ENCODE measurements at places on chromosomes 3 and 15.

DNA sequence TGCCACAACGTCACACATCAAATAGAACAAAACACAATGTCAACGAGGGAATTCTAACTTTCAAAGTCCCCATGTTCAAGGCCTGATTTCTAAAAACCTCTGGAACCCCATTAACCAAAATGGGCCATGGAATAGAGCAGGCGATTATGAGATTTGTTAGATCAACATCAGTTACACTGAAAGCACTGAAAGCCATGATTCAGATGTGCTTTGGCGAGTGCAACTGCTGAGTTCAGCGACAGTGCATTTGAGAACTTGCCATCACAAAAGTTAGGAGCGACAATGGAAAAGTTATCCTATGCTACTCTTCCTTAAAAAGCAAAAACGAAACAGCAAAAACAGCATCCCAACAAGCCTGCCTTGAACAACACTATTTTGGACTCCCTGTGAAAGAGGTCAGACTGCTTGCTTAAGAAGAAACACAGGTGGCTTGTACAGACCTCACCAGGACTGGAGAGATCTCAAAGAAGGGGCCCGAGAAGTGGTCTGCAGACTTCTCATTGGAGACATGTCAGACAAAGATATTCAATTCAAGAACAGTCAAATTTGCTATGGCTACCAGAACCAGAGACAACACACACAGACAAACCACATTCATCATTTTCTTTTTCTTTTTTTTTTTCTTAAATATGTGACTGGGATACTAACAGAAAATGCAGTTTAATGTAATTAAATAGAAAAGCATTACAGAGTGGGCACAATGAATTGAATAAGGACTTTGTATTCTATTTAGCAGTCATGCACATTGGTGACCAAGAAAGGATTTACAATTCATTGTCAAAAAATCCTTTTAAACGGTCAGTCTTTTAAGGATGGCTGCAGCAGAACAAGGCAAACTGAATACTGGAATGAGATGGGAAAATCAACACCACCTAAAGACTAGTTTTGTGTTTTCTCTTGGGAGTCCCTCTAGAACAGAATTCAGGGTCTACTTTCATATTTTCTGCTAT lies 20.9 kb downstream of the UQCC5 start:
- peak overlapping the region; percentile 46 for H3K27ac ChIP-seq
- H3K4me3 ChIP-seq, result no peak overlapping the region
- no peak for DNase-seq

- no peak for DNase-seq
- no peak overlapping the region for H3K4me3 ChIP-seq
- peaks cover 60% of the 10 kb centered on the region for H3K4me1 ChIP-seq
- no peak overlapping the region for H3K27ac ChIP-seq
- H3K36me3 ChIP-seq, result peaks cover 11% of the 10 kb centered on the region
These were observed 9.0 kb downstream of the UBXN7 start for GRCh38 chr3:196423044-196423781.

- H3K36me3 ChIP-seq, result peaks cover 6% of the 10 kb centered on the region
- no peaks in the 10 kb centered on the region for H3K27me3 ChIP-seq
- no peak overlapping the region for H3K4me3 ChIP-seq
- H3K27ac ChIP-seq, result no peak overlapping the region
- no peak for DNase-seq
These were observed 12.8 kb downstream of the LRRC28 start for GRCh38 chr15:99264125-99264524.

- H3K27me3 ChIP-seq, result no peaks in the 10 kb centered on the region
- H3K36me3 ChIP-seq, result no peaks in the 10 kb centered on the region
- H3K27ac ChIP-seq, result no peak overlapping the region
- DNase-seq, result no peak
- H3K4me3 ChIP-seq, result no peak overlapping the region
These were observed 530.8 kb downstream of the SOX2 start for GRCh38 chr3:182242489-182242942.

- no peaks in the 10 kb centered on the region for H3K4me1 ChIP-seq
- H3K4me3 ChIP-seq, result no peak overlapping the region
- no peak for DNase-seq
- H3K27ac ChIP-seq, result no peak overlapping the region
These were observed 197.8 kb upstream of the ZNF717 start for GRCh38 chr3:75983111-75983510.

DNA sequence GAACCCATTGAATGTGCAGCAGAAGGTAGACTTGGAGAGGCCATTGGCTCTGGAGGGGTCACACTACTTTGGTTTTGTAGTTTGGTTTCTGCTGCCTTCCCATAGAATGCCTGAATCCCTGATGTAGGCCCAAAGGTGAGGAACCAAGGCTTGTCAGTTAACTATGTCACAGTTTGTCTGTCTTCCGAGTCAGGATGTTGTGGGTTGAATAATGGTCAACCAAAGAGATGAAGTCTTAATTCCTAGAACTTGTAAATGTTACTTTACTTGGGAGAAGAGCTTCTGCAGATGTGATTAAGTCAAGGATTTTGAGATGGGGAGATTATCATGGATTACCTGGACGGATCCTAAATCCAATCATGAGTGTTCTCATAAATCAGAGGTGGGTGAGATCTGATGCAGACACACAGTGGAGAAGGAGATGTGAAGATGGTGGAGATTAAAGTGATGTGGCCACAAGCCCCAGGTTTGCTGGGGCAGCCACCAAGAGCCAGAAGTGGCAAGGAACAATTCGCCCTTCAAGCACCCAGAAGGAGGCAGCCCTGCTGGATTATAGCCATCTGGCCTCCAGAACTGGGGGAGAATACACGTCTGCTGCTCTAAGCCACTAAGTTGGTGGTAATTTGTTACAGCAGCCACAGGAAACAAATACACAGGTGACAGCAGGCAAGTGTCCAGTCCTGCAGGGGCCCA lies 2.3 kb upstream of the CCR8 start:
- H3K4me3 ChIP-seq, result no peak overlapping the region
- H3K27ac ChIP-seq, result no peak overlapping the region
- no peaks in the 10 kb centered on the region for H3K36me3 ChIP-seq
- no peak for DNase-seq

- no peaks in the 10 kb centered on the region for H3K4me1 ChIP-seq
- DNase-seq, result no peak
- H3K27me3 ChIP-seq, result peaks cover 82% of the 10 kb centered on the region
- peaks cover 1% of the 10 kb centered on the region for H3K36me3 ChIP-seq
These were observed 16.6 kb upstream of the EHHADH start for GRCh38 chr3:185270262-185270955.

- H3K4me1 ChIP-seq, result peaks cover 17% of the 10 kb centered on the region
- peaks cover 10% of the 10 kb centered on the region for H3K36me3 ChIP-seq
- no peak for DNase-seq
These were observed 15.8 kb downstream of the XXYLT1 start for GRCh38 chr3:195255176-195255500.

- peaks cover 40% of the 10 kb centered on the region for H3K27me3 ChIP-seq
- H3K4me1 ChIP-seq, result no peaks in the 10 kb centered on the region
- H3K36me3 ChIP-seq, result no peaks in the 10 kb centered on the region
- no peak for DNase-seq
- H3K27ac ChIP-seq, result no peak overlapping the region
- H3K4me3 ChIP-seq, result no peak overlapping the region
These were observed 9.5 kb upstream of the CCDC66 start for GRCh38 chr3:56547486-56547885.

DNA sequence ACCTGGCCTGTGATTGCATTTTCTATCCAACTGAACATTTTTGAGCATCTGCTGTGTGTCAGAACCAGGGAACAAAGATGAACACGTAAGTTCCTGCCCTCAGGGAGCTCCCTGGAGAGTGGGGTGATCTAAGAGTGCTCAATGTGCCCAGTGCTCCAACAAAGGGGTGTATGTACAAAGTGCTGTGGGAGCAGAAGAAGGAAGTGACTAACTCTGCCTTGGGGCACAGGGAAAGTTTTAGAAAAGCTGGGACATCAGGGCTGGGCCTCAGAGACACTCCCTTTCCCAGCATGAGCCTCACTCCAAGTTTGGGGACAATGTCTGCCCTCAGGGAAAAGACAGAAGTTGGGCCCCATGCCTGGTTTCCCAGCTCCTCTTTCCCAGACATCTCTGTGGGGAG lies 27.6 kb upstream of the BNC1 start:
- H3K27ac ChIP-seq, result no peak overlapping the region
- no peaks in the 10 kb centered on the region for H3K4me1 ChIP-seq
- H3K36me3 ChIP-seq, result no peaks in the 10 kb centered on the region
- H3K27me3 ChIP-seq, result no peaks in the 10 kb centered on the region
- no peak for DNase-seq
- H3K4me3 ChIP-seq, result no peak overlapping the region

DNA sequence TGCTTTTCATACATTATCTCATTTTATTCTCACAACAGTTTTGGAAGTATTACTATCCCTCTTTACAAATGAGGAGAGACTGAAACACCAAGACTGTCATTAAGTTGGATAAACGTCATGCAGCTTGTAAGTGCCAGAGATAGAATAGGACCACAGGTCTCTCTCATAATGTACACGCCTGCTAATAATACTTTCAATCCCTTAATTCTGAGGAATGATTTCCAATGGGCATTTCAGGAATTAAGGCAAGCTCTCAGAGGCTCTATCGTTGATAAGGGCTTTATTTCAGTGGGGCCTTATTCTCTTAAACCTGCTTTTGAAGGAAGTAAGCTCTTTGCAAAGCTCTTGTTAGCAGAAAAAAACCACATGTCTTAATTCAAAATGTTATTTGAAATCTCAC lies 229.1 kb downstream of the NFKBIZ start:
- no peak overlapping the region for H3K27ac ChIP-seq
- no peak overlapping the region for H3K4me3 ChIP-seq

DNA sequence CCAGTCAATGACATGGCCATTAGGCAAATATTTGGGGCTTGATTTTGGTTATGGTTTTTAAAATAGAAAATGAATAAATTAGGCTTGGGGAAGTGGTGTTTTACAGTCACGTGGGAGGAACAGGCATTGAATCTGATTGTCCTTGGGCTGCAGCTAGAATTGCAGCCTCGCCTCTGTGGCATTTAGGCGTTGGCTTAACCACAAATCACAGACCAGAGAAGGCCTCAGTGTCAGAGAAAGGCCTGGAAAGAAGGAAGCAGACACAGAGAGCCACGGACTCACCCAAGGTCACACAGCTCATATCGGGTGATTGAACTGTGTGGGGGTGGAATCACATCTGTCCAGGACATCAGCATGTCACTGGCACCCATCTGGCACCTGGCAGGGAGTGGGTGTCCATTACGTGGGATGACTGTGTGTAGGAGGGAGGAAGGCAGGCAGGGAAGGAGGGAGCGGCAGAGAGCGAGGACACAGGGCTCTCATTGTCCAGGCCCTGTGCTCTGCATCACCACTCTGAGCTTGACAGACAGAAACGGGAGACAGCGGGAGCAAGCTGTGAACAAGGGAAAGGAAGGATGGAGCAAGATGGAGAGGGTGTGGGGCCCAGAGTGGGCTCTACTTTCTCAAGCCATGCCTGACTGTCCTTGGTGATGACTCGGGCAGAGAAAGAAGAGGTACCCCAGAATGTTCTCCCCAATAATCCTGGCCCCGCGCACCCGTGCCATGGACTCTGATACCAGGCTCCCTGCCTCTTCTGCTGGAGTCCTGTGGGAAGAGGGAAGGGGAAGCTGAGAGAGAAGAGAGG lies 186.4 kb downstream of the FAM43A start:
- H3K4me3 ChIP-seq, result no peak overlapping the region
- DNase-seq, result no peak
- no peaks in the 10 kb centered on the region for H3K36me3 ChIP-seq
- peaks cover 35% of the 10 kb centered on the region for H3K27me3 ChIP-seq

GRCh38 chr3:31029706-31030105 lies 135.2 kb upstream of the GADL1 start:
- H3K27me3 ChIP-seq, result no peaks in the 10 kb centered on the region
- no peaks in the 10 kb centered on the region for H3K4me1 ChIP-seq
- H3K27ac ChIP-seq, result no peak overlapping the region
- no peak overlapping the region for H3K4me3 ChIP-seq
- no peaks in the 10 kb centered on the region for H3K36me3 ChIP-seq

GRCh38 chr3:14814411-14814871 lies 4.3 kb upstream of the FGD5 start:
- H3K4me3 ChIP-seq, result no peak overlapping the region
- DNase-seq, result no peak
- H3K4me1 ChIP-seq, result no peaks in the 10 kb centered on the region

GRCh38 chr15:58460872-58461271 lies 29.1 kb downstream of the LIPC start:
- no peak overlapping the region for H3K27ac ChIP-seq
- H3K36me3 ChIP-seq, result peaks cover 3% of the 10 kb centered on the region
- H3K4me1 ChIP-seq, result peaks cover 59% of the 10 kb centered on the region
- H3K27me3 ChIP-seq, result no peaks in the 10 kb centered on the region

DNA sequence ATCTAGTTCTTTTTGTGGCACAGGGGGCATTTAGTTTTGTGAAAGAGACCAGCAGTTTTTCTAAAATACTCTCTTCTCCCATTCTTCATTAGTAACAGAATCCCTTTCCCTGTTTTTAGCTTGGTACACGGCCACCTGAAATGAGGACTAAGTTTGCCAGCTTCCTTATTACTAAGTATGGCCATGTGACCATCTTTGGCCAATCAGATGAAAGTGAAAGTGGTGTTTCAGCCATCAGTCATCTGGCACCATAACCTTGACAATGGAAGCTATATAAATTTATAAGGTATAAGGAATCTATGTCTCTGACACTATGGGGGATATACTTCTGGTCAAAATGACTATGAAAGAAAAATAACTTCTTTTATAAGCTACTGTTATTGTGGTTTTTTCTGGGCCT lies 570.4 kb downstream of the AGBL1 start:
- H3K4me3 ChIP-seq, result no peak overlapping the region
- no peak for DNase-seq
- peaks cover 39% of the 10 kb centered on the region for H3K4me1 ChIP-seq
- H3K27ac ChIP-seq, result no peak overlapping the region
- H3K27me3 ChIP-seq, result no peaks in the 10 kb centered on the region
- peaks cover 1% of the 10 kb centered on the region for H3K36me3 ChIP-seq

All from central memory CD8-positive, alpha-beta T cell (primary cell).